ENCODE measurements at places on chromosomes 4 and X.

DNA sequence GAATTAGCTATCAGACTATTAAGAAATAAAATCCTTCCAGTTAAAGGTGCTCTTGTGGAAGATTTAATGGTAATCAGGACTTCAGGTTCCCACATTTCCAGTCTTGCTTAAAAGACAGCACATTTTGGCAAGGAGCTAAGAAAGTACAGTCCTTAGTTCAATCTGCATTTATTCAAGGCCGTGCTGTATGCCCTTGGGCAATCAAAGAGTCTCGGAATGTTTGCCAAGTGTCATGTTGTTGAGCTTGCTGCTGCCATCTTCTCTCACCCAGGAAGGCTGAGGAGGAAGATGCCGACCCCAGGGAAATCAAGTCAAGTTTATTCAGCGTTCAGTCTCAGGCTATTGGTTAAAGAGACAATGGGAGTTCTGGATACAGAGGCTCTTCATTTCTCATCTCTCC, 388.1 kb upstream of the IGFBP7 start:
- no peak for DNase-seq

GRCh38 chr4:113740857-113741379, 20.6 kb downstream of the CAMK2D start:
- DNase-seq: no peak

GRCh38 chrX:107741404-107741790, 34.2 kb downstream of the TSC22D3 start:
- DNase-seq: no peak

DNA sequence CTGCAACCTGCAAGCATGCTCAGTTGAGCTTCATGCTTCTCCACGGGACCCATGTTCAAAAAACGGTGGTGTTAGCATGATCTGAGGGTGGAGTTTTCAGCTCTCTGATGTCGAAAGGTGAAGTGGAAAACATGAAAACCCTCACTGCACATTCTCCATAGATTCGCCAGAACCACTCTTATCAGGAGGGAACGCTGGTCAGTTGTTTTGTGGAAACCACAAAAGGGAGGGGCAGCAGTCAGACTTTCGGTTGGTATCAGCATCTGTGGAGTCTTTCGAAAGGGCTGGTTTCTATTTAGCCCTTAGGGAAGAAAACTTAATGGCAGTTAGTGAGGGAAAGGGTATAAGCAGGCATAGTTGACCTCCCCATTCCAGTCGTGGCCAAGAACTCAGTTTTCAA, 12.6 kb downstream of the PPA2 start:
- no peak for DNase-seq

DNA sequence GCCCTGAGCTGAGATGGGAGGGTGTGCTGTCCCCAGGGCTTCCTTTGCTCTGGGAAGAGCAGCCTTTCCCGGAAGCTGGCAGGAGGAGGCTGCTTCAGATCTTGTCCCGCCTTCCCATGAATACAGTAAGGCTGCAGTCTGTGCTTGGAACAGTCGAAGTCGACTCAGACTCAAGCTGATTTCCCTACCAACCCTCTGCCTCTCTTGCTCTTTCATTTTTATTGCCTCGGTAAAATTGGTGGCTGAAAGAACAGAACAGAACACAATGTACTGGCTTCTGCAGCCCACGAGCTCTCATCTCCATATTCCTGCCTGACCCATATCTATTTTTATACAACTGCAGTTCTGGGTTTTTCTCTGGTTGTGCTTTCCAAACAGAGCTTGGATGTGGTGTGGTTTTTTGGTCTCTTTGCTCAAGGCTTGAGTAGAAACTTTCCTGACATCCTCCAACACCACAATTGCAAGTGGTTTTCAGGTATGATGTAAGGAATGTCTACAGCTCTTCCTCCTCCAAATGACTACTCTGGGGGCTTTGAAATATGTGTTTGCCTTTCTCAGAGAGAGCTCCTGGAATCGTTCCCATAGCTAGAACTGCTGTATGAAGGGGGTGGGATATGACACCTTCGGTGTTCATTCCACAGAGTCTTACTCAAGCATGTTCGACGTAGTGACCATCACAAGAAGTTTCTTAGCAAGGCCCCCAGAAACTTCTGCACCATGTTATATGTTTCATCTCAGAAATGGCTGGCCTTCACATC, 61.3 kb downstream of the ENPP6 start:
- DNase-seq: no peak

DNA sequence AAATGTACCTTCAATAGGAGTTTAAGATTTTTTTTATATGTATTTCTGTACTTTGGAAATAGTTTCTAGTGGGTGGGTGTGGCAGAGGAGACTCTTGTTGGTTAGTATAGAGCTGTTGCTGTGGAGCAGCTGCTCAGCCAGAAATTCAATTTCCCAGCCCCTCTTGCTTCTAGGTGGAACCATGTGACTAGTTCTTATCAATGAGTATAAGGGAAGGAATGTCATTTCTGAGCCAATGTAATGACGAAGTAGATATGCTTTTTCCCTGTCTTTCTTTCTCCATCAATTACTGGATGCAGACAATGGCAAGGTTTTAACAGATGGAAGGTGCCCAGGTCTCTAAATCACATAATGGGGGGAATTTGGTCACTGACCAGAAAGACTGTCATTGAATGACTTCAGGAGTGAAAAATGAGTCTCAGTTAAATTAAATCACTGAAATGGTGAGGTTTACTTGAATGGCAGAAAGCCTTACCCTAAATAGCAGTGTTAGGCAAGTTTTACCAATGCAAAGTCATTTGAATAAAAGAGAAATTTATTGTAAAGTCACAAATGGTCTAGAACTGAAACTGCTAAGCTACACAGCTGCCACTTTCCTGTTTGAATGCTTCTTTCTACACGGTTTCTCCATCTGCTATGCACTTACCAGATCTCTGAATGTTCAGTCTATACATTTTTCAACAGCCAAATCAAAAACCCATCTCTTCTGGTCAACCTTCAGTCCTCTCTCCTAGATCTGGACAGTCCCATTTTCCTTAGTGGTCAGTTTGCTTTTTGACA, 795.4 kb upstream of the MAGEB2 start:
- no peak for DNase-seq

DNA sequence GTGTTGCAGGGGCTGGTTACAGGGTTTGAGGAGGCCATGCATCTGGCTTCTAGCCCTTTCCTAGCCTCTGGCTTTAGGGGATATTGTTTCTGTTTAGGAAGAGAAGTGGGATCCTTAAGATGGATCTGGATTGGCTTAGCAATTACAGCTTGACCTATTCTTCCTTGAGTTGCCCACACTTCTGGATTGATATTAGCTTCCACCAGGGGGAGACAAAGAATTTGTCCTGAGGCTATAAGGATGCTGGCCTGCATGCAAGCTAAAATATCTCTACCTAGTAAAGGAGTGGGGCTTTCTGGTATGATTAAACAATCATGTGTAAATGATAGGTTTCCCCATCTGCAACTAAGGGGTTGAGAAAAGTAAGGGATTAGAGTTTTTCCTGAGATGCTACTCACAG, 117.2 kb downstream of the TEX13C start:
- DNase-seq: no peak

DNA sequence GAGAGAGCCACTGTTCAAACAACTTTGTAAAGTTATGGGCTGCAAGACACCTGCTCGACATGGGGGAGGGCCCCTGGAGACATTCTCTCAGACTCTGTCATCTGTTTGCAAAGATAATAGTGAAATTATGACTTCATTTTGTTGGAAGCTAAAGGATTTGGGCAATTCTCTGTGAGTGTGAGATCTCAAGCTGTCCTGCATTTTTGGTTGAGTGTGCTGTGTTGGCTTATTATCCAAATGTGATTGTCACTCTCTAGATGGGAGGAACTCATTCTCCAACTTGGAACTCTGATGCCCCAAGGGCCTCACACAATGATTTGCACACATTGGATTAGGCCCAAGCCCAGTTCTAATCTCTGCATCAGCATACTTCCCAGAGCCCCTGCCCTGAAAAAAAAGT, 63.7 kb downstream of the STK32B start:
- DNase-seq: no peak

- no peak for DNase-seq
Measured at GRCh38 chr4:104352211-104352610, 142.5 kb downstream of the CXXC4 start.

DNA sequence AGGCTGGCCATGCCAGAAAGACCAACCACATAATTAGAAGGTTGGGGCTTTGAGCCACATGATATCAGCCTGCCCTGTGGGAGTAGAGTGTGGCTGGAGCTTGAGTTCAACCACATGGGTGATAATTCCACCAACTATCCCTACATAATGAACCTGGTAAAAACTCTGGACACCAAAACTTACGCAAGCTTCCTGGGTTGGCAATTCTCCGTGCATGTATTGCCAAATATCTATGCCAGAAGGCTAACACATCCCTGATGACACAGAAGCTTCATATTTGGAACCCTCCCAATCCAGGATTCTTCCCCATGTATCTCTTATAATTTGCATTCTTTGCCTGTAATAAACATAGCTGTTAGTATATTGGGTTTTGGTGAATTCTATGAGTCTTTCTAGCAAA, 68.2 kb downstream of the FUNDC1 start:
- DNase-seq: no peak

DNA sequence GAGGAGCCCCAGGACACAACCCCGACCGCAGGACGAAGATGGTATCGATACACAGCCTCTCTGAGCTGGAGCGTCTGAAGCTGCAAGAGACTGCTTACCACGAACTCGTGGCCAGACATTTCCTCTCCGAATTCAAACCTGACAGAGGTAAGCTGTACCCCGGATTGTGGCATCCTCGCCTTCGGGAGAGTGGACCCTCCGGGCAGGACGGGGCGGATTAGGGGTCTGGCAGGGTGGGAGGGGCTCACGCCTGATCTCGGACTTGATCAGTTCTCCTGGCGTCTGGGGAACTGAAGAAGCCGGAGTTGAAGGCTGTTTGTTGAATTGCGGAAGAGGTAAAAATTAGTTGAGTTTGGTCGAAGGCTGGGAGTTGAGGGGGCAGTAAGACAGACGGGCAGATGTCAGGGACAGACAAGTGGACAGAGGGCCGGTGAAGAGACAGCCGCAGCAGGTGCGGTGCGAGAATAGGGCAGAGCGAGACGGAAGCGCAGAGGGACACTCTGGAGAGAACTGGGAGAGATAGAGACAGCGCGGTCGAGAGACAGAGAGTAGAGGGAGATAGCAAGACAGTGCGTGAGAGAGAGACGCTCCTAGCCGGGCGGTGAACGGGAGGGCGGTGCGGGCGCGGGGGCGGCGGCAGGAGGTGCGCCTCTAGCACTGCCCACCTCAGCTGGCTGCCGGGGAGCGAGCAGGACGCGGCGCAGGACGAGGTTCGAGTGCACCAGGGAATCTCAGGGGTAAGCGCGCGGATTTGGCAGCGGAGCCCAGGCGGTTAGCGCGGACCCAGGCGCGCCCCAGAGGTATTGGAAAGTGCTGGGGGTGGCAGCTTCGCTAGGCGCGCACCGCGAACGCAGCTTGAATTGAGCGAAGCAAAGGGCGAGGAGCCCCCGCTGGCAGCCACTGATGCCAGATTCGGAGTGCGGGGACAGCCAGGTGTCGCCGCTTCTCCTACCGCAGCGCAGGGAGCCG, 23.9 kb downstream of the ARHGAP36 start:
- no peak for DNase-seq

- no peak for DNase-seq
Measured at GRCh38 chr4:57424232-57424897, 314.2 kb upstream of the IGFBP7 start.

DNA sequence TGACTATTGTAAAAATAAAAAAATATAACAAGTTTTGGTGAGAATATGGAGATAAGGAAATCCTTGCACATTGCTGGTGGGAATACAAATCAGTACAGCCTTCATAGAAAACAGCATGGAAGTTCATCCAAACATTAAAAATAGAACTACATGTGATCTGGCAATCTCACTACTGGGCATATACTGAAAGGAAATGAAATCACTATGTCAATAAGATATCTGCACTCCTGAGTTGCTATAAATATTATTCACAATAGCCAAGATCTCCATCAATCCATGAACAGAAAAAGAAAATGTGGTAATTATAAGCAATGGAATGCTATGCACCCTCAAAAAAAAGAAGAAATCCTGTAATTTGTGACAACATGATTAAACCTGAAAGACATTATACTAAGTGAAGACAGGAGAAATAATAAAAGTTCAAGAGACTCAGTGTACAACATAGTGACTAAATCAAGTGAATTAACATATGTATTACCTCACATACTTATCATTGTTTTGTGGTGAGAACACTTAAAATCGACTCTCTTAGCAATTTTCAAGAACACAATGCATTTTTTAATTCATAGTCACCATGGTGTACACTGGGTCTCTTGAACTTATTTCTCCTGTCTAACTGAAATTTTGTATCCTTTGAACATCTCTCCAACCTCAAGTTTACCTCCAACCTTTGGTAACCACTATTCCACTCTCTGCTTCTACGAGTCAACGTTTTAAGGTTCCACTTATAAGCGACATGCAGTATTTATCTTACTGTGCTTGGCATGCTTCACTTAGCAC, 1703.7 kb upstream of the AGA start:
- no peak for DNase-seq

DNA sequence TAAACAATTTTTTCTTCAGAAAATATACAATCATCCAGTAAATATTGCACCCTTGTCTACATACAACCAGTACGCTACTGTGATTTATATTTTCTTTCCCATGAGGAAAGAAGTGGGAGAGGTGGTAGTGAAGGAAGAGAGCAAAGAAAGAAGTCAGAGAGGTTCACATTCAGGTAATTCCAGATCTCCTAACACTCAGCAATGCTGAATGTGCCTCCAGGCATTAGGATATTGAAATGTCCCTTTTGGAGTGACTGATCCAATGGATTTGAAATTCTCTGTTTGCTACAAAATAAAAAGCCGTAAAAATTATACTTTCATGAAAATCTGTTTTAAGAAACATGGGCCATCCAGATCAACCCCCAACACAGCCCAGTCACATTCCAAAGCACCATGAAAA, 211.9 kb upstream of the NR3C2 start:
- no peak for DNase-seq

GRCh38 chr4:184028561-184029374, 123.7 kb downstream of the STOX2 start:
- no peak for DNase-seq

DNA sequence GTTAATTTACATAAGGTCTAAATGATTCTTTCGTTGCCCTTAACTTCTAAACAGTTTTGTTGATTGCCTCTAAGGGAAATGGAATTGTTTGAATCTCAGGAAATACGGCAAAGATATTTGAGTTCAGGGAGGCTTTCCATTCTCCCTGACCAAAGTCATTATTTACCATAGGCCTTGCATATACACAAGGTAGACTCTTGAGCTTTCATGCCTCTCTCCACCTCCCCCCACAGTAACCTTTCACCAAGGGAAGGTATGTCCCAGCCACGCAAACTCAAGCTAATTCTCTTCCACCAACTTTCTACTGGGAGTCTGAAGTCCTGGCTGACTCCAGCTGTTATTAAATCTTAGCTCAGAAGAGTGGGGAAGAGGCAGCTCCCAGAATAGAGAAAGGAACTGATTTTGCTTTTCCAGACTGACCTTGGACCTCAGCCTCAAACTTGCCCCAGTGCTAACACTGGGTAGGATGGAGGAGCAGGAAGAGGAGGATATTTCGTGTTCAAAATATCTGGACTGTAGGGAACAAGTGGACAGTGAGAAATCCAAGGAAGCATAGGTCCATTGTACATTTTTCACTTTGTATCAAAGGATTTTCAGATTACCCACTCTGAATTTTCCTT, 1.4 kb downstream of the IGSF1 start:
- DNase-seq: no peak

All from NCI-H1092 treated with DMSO at 0.1 percent for 48 hours (cell line).